EL (cell line): ENCODE measurements at places on chromosomes 6 and 20.

DNA sequence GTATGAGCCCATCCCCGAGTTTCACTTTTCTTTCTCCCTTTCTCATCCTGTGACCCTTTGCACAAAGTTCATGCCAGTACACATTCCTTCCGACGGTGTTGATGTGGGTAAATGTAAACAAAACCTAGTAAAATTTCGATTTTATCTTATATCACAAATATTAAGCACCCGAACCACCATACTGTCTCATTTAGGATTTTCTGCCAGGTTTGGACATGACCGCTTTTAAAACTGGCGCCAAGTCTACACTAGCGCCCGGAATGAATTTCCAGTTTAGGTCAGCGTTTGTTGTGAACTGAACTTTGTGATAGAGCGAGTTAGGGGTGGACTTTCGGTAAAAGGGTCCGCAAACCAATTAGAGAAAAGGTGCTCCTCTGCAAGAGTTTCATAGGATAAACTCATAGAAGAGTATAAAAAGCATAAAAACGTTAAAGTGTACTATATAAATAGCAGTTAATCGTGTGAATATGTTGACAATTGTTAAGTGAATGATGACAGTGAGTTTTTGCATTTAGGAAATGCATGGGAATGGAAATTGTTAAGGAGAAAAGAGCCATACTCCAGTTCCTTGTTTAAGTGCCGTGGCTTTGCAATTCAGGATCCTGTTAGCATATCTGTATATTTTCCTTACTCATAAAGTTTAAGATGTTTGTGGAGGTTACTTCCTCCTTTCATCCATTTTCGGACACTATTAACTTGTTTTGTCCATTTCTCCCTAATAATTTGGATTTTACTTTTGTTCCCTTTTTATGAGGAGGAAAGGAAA, 937 bp downstream of the AKAP7 start:
- peak; percentile 55 for DNase-seq

GRCh38 chr20:58065508-58066361, 162.7 kb downstream of the ANKRD60 start:
- DNase-seq = no peak

DNA sequence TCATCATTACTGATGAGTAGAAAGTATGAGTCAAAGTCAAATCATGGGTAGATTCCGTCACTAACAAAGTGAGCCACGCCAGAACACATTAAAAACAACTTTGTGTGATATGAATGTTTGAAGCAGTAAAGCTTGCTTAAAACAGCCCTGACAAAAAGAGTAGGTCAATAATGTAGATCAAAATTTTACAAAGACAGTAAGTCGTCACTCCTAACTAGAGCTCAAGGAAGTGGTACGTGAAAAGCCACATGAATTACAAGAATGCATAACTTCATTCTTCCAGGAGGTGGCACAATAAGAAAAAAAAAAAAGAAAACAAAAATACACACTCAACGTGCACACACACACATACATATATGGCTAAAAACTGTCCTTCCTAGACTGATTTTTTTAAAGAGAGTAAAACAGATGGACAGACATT, 69.9 kb downstream of the HACE1 start:
- peak; percentile 81 for DNase-seq

GRCh38 chr6:138454981-138455706, 44.1 kb downstream of the NHSL1 start:
- no peak for DNase-seq

- DNase-seq = peak; percentile 69
These were observed 23.4 kb downstream of the COL21A1 start for GRCh38 chr6:56223995-56224394.

GRCh38 chr6:158014505-158015187, 33.0 kb downstream of the SYNJ2 start:
- DNase-seq = peak; percentile 36

GRCh38 chr6:154039231-154039842, at the start of gene OPRM1:
OPRM1 (plus strand) TSS chr6:154039240; CDS start chr6:154039545, 305 bp downstream.
- DNase-seq = peak; percentile 16

GRCh38 chr6:79780881-79781280, 149.8 kb downstream of the SH3BGRL2 start:
- DNase-seq = no peak

DNA sequence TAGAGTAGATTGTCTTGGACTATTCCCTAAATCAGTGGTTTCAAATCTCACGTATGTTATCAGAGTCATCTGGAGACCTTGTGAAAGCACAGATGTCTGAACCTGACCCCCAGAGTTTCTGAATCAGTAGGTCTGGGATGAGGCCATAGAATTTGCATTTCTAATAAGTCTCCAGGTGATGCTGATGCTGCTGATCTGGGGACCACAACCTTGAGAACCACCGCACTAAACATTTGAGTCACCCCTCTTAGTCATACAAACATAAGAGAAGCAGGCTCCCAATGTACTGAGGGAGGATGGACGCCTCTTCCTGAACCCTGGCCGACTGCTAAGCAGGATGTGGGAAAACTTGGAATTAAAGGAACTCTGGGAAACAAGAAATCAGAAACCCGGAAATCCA, 187.8 kb upstream of the PRDM1 start:
- DNase-seq = peak; percentile 86

DNA sequence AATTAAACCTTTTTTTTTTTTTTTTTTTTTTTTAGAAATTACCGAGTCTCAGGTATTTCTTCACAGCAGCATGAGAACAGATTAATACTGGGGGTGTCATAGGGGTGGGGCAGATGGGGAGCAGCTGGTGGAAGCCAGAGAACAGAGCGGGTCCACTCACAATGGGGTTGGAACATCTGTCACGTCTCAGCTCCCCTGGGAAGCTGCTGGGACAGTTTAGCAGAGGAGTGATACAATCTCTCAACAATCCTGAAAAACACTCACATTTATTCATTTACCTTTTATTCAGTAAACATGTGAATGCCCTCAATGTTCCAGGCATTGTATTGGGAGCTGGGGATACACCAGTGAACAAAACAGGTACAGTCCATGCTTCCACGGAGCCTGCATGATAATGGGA, 162.2 kb downstream of the SMOC2 start:
- DNase-seq = no peak

DNA sequence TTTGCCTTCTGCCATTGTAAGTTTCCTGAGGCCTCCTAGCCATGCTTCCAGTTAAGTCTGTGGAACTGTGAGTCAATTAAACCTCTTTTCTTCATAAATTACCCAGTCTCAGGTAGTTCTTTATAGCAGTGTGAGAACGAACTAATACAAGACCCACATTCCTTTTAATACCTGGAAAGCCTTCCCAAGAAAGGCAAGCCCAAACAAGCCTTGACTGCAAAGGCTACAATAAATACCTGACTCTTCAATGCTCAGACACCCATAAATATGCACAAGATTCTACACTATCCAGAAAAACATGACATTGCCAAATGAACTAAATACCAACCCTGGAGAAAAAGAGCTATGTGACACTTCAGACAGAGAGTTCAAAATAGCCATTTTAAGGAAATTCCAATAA, 338.8 kb downstream of the HAO1 start:
- no peak for DNase-seq

DNA sequence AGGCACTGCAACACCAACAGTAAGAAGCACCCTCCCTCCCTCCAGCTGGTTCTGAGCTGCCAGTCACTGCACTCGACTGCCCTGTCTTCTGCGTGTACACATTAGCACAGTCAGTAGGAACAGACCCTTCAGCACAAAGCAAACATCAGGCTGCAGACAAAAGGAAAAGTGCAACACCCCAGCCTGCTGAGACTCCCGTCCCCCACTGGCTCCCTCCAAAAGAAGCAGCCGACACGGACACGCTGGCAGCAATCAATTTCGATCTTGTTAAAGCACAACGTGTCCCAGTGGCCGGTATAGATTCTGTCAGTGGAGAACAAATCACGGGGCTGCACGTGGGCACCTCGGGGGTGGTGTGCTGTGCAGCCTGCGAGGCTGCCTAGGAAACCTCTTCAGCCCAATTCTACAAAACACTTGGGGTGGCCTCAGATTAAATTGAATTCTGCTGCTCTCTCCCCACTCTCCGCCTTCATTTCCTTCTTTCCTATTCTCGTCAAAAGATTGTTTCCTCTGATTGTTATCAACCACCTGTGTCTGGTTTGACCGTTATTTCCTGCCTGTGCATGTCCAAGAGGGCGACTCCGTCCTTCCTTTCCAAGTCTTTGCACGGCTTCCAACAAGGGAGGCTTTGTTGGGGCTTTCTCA, 38.7 kb downstream of the TRAF3IP2 start:
- DNase-seq = no peak

DNA sequence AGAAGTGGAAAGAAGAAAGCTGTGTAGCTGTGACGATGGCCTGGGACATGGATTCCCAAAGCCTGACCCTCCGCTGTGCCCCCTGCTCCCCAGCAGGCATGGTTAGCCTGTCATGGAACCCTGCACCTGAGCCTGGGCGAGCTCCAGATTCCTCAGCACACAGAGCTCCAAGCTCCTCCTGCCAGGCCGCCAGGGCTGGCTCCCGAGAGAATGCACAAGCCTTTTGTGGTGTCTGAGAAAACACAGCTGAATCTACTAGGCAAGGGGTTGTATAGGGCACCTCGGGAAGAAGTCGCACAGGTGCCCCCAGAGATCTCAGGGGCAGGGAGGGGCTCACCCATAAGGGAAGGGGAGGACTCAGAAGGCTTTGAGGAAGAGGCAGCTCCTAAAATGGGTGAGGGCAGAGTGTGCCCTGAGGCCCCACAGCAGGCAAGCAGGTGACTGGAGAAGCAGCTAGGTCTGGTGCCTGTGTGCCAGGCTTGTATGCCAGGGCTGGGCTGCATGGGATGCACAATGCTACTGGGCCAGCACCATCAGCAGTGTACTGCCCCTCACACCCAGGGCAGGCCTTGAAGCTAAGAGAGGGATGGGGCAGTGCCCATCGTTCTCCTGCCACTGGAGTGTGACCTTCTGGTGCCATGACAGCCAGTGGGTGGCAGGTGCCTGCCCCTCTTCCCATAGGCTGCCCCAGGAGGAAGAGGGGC, 64.3 kb upstream of the CD93 start:
- no peak for DNase-seq
